CD4-positive, alpha-beta T cell treated with Interleukin-17A for 1 hour (primary cell): ENCODE measurements at places on chromosomes 13 and 19.

DNA sequence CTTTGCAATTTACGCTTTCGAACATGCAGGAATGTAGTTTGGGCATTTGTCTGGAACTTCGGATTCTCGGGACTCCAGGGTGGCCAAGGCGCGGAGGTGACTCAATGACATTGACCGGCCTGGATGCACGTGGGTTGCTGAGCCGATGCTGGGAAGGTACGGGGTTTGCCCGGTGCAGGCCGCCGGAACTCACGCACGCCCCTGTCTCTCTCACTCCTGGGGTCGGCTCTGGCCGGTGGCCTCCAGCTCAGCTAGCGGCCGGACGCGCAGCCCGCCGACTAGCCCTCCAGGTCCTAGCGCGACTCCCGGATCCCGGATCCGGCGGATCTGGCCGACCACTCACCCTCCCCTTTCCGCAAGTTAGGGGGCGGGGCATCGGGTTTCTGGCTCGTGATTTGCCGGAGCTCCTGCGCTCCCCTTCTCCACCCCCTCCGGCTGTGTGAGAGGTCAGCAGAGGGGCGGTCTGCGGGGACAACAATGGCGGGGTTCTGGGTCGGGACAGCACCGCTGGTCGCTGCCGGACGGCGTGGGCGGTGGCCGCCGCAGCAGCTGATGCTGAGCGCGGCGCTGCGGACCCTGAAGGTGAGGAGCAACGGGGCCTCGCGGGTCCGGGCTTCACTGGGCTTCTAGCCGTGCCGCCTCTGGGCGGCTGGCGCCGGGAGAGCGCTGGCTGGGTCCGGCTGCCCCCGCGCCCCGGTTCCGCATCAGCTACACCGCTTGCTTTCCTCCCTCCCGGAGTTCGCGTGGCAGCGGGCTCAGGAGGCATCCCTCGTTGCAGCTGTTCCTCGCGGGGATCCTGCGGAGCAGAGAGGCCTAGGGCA, at the start of gene PCCA:
Gene PCCA (plus strand): TSS at position 450 of the 821 bp plus-strand sequence. CDS start 28 bp downstream, at position 478.
- peak; percentile 77 for DNase-seq

DNA sequence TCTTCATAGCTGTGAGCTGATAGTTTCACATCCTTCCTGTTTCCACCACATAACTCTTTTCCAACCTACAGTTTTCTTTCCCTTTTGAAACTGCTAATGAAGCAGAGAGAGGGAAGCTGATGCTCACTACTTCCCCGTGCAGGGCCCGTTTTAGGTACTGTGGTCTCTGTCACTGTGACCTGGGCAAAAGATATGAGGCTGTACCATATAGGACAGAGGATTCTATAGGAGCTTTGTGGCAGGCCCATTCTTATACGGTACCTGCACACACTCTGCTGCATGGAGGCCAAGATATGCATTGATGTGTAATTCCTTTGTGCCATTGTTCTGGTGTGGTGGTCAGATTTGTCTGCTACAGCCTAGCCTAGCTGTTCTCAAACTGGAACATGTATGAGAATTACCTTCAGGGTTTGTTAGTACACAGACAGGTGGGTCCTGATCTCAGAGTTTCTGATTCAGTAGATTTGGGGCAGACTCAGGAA, 577.3 kb downstream of the LMO7 start:
- no peak for DNase-seq

- no peak for DNase-seq
Observed at GRCh38 chr13:110328573-110328972, 21.5 kb downstream of the COL4A2 start.

DNA sequence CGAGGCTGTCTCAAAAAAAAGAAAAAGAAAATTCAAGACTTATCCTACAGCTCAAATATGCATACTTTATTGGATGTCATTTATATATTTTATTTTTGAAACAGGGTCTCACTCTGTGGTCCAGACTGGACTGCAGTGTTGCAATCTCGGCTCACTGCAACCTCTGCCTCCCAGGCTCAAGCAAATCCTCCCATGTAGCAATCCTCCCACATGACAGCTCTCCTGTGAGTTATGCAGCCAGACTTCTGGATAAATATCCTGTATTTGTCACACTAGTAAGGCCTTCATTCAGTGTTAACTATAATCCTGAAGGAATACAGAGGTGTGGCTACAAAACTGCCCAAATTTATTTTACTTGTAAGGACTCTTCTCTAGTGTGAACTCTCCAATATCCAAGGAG, 7.2 kb downstream of the ZNF552 start:
- no peak for DNase-seq

- no peak for DNase-seq
Observed at GRCh38 chr19:16361926-16362325, 37.3 kb downstream of the KLF2 start.

GRCh38 chr19:51676566-51677083, 16.5 kb upstream of the SPACA6 start:
- peak; percentile 36 for DNase-seq

- no peak for DNase-seq
Observed at GRCh38 chr13:99994638-99995020, 13.0 kb downstream of the ZIC2 start.

DNA sequence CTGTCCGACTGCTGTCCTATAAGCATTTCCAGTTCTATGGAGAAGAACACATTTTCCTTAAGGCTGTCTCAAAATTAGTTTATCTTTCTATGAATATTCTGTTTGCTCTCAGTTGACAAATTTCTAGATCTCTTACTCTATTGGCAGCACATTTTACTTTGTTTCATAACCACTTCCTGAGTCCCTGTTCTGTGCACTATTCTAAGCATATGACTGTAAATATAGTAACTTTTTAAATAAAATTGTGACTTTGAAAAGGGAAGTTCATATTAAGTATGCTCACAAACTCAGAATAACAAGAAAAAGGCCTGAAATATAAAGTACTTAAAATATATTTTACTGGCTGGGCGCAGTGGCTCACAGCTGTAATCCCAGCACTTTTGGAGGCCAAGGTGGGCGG, 56.5 kb upstream of the HTR2A start:
- DNase-seq: no peak

DNA sequence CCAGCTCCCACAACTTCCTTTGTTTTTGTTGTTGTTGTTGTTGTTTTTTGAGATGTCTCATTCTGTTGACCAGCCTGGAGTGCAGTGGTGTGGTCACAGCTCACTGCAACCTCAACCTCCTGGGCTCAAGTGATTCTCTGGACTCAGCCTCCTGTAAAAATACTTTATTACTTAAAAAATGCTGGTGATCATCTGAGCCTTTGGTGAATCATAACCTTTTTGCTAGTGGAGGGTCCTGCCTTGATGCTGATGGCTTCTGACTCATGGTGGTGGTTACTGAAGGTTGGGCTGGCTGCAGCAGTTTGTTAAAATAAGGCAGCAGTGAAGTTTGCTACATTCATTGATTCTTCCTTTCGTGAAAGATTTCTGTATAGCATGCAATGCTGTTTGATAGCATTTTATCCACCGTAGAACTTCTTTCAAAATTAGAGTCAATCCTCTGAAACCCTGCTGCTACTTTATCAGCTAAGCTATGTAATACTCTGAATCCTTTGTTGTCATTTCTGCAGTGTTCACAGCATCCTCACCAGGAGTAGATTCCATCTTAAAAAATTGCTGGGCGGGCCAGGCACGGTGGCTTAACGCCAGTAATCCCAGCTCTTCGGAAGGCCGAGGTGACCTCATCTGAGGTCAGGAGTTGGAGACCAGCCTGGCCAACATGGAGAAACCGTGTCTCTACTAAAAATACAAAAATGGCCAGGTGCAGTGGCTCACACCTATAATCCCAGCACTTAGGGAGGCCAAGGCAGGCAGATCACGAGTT, 18.0 kb downstream of the ARHGAP35 start:
- DNase-seq: no peak

DNA sequence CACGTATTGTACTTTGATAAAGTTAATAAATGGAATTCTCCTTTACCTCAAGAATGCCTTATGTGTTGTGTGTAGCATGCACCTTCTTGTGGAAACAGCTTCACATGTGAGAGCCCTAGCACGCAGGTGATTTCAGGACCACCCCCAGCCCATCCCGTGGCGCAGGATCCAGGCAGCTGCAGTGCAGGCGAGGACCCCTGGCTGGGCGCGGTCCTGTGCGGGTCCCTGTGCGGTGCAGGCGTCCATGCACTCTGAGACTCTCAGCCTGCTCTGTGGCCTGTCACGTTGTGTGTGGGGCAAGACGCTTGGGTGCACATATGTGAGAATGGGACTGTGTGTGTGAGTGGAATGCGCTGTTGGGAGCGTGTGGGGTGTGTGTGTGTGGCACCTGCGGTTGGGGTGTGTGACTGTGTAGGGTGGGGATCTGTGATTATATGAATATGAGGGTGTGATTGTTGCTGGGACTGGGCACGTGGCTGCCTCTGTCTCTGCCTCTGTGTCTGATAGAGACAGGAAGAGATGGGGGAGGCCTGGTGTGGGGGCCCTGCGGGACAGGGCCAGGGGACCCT, 30.8 kb downstream of the WTIP start:
- no peak for DNase-seq

GRCh38 chr13:106533943-106534638, 1.4 kb downstream of the EFNB2 start:
- DNase-seq: no peak

DNA sequence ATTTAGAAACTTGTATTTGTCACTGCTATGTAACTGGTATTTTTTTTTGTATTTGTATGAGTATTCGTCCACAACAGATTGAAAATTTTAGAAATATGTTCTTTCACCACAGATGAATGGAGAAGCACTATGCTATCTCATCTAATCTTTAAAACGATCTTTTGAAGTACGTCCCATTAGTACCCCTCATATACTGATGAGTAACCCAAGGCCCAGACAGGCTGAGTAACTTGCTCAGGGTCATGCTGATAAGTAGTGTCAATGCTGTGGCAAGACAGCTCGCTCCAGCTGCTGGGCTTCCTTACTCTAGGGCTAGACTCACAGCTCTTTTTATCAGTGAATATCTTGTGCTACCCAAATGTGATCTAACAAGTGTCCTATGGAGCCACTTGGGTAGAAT, 154.2 kb downstream of the SUCLA2 start:
- DNase-seq: no peak

DNA sequence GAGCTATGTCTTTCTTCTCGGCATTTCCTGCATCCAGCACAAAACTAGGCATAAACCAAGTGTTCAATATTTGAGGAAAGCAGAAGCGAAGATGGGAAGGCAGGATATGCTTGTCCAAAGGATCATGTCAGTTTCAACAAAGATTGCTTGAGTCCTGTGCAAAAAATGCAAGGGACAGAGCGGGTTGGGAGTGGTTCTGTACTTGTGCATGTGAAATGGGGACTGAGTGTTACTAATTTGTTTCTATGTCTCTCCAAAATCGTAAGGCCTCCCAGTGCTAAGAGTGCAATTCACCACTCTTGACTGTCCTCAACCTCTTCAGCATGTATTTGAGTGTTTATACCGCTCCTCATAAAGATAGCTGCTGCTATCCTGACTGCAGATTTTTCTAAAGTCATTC, 166.2 kb downstream of the DLEU7 start:
- no peak for DNase-seq

- no peak for DNase-seq
Observed at GRCh38 chr13:75798353-75799255, 162.5 kb downstream of the LMO7 start.

- DNase-seq: no peak
Observed at GRCh38 chr13:100537951-100538462, 50.6 kb downstream of the GGACT start.

GRCh38 chr19:35370722-35371121, at the start of gene GPR42:
Gene GPR42, plus strand, starts transcription at chr19:35371068. Its CDS starts 292 bp downstream, at chr19:35371360.
- DNase-seq: no peak

DNA sequence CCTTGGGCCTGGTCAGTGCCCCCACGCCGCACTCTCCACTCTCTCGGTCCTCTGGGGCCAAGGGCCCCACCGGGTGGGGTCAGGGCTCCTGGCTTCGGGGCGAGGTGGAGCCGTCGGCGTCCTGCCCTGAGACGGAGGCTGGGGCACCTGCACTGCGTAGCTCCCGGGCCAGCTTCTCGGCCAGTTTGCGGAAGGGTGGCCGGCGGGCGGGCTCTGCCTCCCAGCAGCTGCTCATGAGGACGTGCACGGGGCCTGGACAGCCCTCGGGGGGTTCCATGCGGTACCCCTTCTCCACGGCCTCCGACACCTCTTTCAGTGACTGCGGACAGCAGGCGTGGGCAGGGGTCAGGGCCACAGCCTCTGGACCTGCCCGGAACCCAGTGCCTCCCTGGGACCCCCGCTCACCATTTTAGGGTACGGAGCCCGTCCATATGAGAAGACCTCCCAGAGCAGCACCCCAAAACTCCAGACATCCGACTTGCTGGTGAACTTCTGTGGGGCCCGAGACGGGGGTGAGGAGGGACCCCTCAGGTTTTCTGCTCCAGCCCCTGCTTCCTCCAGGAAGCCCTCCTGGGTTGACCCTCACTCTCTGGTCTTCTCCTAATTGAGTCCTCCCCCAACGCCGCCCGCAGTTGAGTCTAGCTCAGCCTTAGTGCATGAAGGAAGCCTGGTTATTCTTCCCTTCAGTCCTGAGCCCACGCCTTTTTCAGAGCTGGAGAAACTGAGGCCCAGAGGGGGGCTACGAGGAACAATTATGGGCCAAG, 6.3 kb upstream of the RAX2 start:
- no peak for DNase-seq

GRCh38 chr19:919199-920050, 2.3 kb downstream of the KISS1R start:
- DNase-seq: peak; percentile 43

DNA sequence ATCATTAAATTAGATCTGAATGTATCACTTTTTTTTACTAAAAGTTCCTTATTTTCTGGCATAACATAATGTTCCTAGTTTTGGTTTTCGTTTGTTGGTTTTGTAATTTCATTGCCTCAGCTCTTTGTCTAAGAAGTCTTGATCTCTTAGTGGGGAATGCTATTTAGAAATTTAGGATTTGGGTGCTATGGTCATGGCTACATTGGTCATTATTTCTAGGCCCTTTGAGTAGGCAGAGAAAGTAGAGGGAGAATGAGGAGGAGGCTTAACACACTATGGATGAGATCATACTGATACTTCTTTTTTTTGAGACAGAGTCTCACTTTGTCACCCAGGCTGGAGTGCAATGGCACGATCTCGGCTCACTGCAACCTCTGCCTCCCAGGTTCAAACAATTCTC, 41.8 kb downstream of the PIBF1 start:
- DNase-seq: no peak

DNA sequence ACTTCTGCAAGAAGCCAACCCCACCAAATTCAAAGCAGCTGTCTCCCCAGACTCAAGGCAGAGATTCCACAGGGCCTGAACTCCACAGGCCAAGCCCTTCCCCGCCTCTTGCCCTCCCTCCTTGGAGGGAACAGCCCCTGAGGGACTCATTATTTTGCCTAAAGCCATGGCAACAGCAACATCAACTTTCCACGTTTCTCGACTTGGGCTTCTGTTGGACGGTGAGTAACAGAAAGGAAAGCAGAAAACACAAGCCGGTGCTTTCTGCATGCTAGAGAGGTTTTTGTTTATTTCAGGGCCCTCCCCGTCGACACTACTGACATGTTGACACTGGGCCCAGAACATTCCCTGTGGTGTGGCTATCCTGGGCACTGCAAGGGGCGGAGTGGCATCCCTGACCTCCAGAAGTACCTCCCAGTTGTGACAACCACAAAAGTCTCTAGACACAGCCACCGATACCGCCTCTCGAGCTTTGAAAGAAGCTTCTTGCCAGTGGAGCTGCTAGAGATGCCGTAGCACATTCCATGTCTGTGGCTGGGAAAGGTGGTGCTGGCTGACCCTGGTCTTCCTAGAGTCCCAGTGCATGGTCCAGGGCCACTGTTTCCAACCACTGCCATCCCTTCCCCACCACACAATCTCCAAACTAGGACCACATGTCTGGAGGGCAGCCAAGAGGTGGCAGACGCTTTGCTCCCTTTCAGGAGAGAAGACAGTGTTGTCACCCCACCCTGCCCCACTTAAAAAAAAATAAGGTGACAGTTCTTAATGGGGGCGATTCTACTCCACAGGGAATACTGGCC, 12.8 kb downstream of the CAPS start:
- DNase-seq: no peak

GRCh38 chr13:42048684-42049453, 421 bp downstream of the DGKH start:
- peak; percentile 64 for DNase-seq
